Nucleus accumbens (tissue), 56 donors: ENCODE measurements at places on chromosomes 7 and 10.

GRCh38 chr10:68077026-68077425, 1.9 kb upstream of the HERC4 start:
- DNase-seq, result no peak

DNA sequence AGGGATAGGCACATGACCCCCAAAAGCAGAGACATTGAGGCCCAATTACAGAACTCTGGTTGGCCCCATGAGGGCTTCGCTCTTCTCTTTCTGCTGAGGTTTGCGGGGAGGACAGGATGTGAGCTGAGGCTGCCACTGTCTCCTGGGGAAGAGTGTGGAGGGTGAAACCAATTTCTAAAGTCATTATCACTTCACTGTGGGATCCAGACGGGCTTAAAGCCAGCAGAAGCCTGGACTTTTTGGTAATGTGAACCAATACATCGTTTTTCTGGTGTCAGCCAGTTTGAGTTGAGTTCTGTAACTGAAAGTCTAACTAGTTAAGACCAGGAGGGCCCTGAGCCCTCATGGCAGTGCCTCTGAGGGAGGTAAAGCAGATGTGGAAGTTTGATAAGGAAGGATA, 163.0 kb downstream of the MYOF start:
- DNase-seq, result no peak

DNA sequence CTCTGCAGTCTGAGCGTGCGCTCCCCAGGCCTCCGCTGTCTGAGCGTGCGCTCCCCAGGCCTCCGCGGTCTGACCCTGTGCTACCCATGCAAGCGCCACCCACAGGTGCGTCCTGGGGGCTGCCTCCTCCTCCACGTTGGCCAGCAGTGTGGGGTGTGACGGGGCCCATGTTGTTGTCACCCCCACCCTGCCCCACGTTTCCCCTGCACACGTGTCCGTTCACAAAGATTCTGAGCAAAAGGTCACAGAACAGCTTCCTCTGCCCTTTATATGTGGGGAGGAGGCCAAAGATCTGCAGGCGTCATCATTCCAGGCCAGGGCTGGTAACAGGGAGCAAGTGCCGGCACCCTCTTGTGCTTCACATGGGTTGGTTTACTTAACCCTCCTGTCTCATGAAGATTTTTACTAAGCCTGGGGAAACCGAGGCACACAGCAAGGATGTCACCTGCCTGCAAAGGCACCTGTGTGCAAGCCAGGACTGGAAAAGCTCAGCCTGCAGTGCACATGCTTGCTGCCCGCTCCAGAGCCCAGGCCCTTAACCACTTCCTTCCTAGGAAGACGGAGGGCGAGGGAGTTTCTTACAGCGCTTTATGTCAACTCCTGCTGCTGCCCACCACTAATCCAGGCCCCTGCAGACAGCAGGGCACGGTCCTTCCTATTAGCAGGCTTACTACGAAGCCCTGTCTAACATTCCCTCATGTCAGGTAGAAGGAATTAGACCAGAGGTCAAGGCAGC, 4.8 kb downstream of the GPR146 start:
- DNase-seq, result no peak

- DNase-seq, result no peak
Measured at GRCh38 chr10:26217396-26218086, 967 bp downstream of the GAD2 start.

GRCh38 chr10:123704076-123704475, 37.9 kb downstream of the GPR26 start:
- no peak for DNase-seq

DNA sequence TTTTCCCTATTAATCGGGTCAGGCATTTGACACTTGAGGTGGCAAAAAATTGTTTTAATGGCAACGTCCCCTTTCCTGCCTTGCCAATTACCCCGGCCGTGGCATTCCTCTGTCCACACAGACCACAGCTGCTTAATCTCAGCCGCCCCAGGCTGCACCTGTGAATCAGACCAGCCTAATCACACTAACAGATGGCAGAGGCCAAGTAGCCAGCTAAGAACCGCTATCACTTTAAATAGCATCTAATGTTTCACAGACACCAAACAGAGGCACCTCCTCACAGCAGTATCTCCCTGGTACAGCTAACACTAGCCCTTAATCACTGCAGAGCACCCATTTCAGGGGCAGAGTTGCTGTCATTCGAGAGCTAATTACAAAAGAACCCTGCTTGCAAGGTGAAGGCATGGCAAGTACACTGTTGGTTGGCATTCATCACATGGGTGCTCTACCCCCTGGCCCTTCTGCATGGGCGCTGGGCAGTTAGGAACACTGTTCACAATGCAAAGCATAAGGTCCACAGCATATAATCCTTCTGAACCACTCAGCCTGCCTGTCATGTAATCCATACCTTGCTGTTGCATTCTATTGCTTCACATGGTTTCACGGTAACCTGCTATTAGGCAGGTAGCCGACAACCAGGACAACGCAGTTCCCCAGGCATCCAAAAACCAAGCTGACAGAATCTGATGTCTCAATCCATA, 38.8 kb downstream of the FGFR2 start:
- no peak for DNase-seq

DNA sequence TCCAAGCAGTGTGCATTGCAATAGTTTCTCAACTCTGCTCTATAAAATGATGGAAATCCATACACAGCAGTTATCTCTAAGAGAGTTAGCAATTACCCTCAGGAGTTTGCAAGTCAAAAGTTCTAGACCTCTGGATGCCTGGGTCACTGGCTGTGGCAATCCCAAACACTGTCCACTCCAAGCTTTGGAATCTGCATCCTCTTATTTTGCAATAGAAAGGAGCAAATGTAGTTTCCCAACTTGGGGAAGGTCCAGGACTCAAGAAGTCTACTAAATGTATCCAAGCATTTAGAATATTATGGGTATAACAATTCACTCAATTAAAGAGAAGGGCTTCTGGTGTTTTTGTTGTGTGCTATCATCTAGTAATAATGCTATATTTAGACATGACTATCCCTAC, 131.3 kb upstream of the NRP1 start:
- no peak for DNase-seq

DNA sequence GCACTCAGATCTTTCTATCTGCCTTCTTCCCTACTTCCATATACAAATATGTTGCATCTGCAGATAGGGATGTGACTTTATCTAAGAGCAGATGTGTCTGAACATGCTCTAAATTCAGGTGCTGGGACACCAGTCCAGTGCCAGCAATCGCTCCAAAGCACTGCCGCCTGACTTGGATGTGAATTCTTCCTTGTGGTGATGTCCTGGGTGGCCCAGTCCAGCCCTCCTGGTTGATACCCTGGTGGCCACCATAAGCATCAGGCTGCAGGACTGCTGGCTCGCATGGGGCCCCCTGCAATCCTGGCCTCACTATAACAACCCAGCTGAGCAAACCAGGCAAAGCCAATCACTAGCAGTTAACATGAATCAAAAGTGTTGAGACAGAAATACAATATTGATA, 149.2 kb upstream of the PDE1C start:
- no peak for DNase-seq

GRCh38 chr10:24645784-24646183, 77.9 kb downstream of the ARHGAP21 start:
- DNase-seq, result no peak

- DNase-seq, result no peak
Measured at GRCh38 chr10:1424648-1425047, 312.7 kb downstream of the ADARB2 start.

DNA sequence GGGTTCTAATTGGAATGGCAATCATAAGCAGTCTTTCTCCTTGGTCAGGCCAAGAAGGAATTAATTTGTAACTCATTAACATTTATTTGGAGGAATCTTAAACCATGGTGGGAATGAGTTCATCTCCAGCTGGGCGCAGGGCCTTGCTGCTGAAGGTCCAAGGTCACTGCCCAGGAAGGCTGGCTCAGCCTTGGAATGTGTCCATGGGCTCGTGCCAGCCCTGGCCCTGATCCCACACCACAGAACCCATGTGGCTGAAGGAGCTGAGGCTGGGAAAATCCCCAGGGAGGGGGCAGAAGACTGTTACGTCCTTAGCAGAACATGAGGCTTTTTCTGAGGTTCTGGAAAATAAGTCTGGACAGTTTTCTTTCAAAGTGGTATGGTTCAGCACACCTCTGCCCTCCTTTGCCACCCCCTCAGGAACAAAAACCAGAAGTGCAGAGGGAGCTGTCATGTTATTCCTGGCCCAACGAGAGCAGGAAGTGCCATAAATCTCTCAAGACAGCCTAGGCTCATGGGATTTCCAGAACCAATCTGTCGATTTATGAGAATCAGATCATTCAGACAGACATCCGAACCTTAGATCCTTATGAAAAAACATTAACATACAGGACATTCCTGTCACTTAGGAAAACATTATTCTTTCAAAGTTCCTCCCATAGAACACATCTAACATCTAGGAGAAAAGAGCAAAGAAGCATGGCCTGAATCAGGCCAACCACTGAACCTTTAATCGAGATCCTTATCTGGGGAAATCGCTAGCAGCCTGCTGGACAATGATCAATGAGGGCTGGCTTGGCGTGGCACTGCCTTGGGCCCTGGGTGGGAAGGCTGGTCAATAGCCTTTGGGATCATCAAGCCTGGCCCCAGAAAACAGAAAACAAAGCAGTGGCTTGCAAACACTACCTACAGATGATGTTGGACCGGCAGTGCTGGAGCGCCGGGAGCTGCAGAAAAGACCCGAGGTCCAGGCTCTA, 134.3 kb downstream of the TAX1BP1 start:
- no peak for DNase-seq

GRCh38 chr10:8224591-8224990, 170.1 kb downstream of the GATA3 start:
- no peak for DNase-seq

DNA sequence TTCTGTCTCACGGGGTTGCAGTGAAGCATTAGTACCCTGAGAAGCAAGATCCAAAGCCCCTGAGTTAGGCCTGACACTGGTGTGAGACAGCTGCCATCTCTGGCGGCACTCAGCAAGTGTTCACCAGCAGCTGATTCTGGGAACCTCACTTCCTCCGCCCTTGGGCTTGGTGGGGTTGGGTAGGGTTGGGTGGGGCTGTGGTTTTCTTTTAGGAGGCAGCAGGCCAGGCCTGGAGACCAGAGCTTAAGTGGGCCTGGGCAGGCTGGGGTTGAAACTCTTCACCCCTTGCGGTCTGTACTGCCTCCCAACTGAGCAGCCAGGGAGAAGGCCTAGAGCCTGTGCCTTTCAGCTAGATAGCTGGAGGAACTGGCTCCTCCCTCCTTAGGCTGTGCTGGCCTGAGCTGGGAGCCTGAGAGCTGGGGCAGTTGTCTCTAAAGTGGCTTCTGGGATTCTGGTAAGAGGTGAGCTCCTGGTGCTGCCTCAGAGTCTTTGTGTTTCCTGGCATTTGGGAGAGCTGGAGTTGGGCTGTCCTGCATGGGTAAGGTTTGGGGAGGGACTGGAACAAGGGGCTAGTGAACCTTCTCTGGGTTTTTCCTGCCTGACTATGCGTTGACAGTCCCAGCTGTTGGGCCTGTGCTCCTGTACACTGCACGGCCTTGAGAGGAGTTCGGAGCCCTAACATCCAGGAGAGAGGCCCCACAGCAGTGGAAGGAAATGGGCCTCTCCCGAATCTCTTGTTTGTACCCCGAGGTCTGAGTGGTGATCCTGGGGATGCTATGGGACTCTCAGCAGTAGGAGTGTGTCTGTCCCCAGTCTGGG, 5.1 kb downstream of the TSPAN14 start:
- DNase-seq, result no peak

GRCh38 chr7:143043391-143043790, 8.8 kb upstream of the OR6V1 start:
- DNase-seq, result no peak

GRCh38 chr7:6516387-6516983, 34.8 kb downstream of the GRID2IP start:
- peak; percentile 10 for DNase-seq

DNA sequence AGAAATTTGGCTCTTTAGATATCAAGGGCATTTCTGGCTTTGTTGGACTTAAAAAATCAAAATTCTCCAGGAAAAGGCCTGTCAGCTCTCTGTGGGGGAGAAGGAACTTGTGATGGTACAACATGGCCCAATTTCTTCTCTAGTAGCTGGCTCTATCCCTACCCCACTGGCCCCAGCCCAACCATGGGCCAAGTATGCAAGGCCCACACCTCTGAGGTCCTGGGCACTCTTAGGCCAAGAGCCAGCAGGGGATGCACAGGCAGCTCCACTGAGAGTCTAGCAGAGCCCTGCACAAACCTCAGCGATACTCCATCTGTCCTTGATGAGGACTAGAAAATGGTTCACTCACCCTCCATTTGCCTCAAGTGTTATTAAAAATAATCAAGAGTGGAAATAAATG, 261.2 kb downstream of the C7orf25 start:
- DNase-seq, result no peak

- no peak for DNase-seq
Measured at GRCh38 chr10:122170802-122171201, 100.3 kb upstream of the BTBD16 start.

DNA sequence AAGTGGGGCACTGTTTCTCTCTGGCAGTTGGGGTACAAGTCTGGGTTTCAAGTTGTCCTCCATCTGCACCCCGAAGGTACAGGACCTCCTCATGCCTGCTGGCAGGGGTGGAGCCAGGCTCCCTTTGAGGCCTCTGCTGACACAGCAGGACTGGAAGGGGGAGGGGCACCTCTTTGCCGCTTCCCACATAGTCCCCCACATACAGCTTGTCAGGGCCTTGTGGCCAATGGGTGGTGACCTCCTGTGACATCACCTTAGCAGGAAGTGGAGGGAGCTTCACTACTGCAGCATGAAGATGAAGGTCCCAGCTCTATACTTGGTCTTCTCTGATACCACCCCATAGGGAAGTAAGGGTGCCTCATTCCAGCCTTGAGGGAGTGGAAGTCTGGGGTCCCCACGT, 167.8 kb downstream of the RAMP3 start:
- DNase-seq, result no peak

DNA sequence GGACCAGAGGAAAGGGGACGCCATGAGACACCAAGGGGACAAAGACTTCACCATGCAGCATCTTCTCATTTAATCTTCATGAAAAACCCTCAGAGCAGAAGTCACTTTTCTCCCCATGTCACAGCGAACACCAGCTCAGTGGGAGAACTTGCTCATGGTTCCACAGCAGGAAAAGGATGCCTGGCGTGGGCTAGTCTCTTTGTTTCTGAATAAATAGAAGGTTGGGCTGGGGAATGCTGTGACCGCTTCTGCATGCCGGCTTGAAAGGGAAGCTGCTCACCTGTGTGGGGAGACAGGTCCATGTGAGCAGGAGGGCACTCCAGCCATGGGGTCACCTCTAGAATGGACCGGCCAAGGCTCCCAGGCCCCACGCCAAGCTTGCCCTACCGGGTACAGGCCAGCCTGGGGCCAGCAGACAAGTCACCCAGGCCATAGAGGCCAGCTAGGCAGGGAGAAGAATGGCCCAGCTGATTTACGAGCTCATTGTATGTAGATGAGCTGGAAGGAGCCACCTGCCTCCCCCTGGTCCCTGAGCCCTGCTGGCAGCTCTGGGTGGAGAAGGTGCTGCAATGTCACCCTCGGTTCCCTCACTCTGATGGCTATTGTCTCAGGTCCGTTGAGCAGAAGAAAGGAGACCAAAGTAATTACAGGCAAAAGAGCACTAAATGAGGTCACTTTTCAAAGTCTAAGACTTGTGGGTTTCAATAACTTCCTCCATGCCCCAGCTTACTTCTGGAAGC, 82.0 kb upstream of the PDZD8 start:
- no peak for DNase-seq

- DNase-seq, result no peak
Measured at GRCh38 chr10:47299611-47300428, at the start of gene GDF10. GDF10 (plus strand) TSS chr10:47300197; CDS start chr10:47300652, 455 bp downstream.
